Stimulated activated CD4-positive, alpha-beta T cell treated with anti-CD3 and anti-CD28 coated beads, Interleukin-1b, Interleukin-23, amount 100 ng/mL, for 1 hour (primary cell): ENCODE measurements at places on chromosomes 1 and 21.

- DNase-seq = no peak
Observed at GRCh38 chr1:63914241-63914640, 140.4 kb downstream of the ROR1 start.

DNA sequence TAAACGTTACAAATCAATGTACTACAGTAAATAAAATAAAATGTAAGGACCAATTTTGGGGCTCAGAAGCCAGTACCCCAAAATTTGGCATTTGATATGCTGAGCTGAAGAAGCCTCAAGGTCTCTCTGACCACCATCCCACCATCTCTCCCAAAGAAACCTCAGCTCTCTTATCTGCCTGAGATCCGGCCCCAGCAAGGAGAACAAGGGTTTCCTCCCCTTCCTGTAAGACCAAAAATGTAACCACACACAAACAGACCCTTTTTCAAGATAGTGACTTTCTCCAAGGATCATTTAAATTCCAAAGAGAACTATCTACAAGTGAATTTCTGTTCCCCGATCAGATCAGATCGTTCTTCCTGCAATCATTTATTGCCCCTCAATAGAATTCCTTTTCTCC, 68.1 kb upstream of the SLC45A1 start:
- no peak for DNase-seq

GRCh38 chr1:32127409-32128198, 19.7 kb downstream of the KPNA6 start:
- DNase-seq = no peak

DNA sequence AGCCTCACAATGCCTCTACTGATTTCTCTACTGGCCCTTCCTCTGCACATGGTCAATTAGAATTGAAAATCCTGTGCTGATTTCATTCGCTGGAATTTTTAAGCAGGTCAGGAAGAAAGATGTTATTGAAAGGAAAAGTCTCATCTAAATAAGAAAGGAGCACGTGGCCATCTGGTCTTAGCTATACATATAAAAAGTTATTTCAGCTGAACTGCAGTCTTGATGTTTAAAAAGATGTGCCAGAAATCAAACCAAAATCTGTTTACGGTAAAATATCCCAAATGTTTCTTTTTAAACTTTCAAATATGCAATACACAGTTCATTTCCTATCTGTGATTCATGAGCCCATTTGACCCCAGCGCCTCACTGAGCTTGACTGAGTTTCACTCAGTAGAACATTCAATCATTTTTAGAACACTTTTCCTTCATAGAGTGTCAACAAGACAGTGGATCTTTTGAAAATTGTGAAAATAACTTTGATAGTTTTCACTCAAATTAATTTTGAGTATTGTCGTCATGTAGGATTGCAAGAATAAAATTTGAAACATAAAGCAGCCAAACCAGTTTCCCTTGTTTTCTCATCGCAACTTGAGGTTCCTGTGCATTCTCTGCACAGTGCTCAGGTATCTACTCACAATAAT, 293.6 kb downstream of the PTPRC start:
- DNase-seq = no peak

DNA sequence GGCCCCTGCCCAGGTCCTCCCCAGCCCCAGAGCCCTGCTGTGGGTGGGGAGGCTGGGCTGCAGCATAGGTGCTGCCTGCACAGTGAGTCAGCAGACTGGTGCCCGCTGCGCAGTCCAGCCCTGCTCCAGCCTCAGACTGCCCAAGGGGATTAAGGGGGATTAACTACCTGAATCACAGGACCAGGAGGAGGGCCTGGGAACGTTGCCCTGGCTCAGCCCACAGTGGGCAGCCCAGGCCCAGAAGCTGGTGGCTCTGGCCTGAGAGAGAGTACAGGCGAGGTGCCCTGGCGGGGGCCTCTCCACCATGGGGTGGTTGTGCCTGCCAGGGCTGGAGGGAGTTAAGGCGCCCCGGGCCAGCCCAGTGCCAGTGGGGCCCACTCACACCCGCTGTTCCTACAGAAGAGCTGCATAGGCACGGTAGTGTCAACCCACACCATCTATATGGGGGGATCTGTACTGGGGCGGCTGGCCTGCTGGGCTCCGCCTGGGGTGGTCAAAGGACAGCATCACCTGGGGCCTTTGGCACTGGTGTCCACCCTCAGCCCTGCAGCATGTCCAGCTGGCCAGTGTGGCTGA, 2.3 kb downstream of the OBSCN start:
- DNase-seq = no peak

DNA sequence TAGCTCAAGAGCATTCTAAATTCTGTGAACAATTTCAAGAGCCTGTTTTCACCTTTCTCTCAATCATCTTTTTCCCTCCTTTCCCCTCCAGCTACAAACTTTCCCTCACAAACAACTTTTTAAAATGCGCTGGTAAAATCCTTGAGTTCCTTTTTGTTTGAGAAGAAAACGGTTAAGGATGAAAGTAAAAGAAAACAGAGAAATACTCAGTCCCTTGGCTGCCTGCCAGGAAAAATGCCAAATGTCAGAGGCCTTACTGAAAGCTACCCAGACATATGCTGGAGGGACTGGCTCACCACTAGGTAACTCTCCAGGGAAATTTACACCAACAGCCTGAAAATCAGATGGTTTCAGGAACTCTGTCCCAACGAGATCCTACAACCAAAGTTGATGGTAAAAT, 11.0 kb upstream of the SERBP1 start:
- no peak for DNase-seq

- no peak for DNase-seq
Observed at GRCh38 chr1:189971656-189972055, 506.0 kb downstream of the BRINP3 start.

- no peak for DNase-seq
Observed at GRCh38 chr21:46256501-46256994, 28.0 kb upstream of the LSS start.

- DNase-seq = no peak
Observed at GRCh38 chr1:203217668-203218067, 11.8 kb downstream of the CHIT1 start.

DNA sequence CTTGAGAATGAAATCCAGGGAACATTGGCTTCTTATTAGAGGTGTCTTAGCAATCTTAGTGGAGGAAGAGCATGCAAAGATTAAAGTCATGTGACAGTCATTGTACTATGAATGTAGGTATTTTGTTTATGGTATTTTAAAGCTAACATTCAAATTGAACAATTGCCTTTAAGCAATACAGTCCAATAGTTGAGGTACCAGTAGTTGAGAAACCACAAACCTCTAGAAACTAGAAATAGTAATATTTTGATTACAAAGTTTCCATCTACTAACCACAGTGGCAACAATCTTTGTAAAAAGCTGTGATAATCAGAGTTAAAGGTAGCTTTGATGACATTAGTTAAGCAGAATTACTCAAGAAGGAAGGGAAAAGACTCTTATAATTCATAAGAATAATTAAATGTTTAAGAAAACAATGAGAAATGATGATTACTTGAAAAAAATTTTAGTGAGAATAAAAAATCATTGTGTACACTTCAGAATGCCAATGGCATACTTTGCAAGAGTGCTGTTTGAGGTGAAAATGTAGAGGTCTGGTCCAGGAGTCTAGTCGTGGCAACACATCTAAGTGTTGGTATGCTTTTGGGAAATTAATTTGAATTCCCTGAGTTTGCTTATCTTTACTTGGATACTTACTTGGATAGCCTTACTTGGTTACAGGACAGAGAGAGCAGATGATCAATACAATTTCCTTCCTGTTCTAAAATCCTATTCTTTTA, 104.9 kb upstream of the PTGFR start:
- no peak for DNase-seq
